NCI-H1092 (cell line): ENCODE measurements at places on chromosomes 4 and X.

DNA sequence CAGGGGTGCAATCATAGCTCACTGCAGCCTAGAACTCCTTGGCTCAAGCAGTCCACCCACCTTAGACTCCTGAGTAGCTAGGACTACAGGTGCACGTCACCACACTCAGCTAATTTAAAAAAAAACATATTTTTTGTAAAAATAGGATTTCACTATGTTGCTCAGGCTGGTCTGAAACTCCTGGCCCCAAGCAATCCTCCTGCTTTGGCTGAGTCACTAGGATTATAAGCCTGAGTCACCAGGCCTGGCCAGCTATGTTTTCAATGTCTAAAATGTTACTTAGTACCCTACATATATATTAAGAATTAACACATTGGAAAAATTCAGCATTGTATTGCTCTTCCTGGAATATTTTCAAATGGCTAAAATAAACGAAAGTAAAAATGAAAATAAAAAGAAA lies 37.5 kb downstream of the PNPLA4 start:
- DNase-seq = no peak

GRCh38 chr4:106268786-106269185 lies 47.2 kb downstream of the TBCK start:
- DNase-seq = no peak

GRCh38 chrX:132022967-132023895 lies at the start of gene STK26:
Gene STK26, plus strand, starts transcription at chrX:132023302. Its CDS starts 316 bp downstream, at chrX:132023618.
- DNase-seq = no peak

DNA sequence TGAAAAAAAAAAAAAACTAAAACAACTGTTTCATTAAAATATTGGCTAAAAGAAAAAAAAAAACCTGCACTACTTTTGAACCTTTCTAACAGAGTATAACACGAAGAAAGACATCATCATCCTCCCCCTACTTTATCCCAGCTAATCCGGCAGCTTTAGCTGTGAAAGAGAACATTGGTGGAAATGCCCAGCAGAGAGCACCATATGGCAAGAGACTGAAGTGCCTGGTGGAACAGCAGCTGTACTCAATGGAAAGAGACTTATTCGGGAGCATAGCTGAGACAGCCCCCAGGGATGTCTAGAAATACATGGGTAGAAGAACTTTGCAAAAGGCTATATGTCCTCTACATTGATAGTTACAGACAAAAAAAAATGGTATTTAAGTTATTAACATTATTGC lies 30.3 kb downstream of the STPG2 start:
- DNase-seq = no peak
